GM18507 (cell line): ENCODE measurements at places on chromosomes 2 and 18.

GRCh38 chr2:136075476-136075875 is 42.5 kb downstream of the CXCR4 start:
- no peak for DNase-seq

DNA sequence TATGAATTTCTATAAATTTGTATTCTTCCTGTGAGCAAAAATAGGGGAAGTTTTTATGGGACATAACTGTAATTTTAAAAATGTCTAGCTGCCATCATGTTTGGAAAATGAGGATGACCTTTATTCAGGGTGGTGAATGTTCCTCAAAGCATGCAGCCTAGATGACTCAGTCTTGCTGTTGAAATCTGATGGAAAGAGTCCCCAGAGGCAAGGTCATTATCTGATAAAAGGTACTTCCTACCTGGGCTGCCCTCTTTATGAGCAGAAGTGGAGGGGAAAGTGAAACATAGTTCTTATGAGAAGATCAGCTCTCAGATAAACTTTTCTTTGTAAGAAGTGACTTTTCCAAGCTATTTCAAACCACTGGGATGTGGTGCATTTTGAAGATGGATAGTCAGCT is 1144.7 kb upstream of the PIK3C3 start:
- no peak for DNase-seq

- DNase-seq: no peak
Measured at GRCh38 chr2:238703053-238703415, 144.9 kb upstream of the TWIST2 start.

GRCh38 chr2:75053484-75054112 is 95.2 kb downstream of the POLE4 start:
- peak; percentile 32 for DNase-seq

GRCh38 chr18:38116716-38117115 is 551.1 kb upstream of the CELF4 start:
- no peak for DNase-seq
